Stimulated activated CD4-positive, alpha-beta T cell treated with anti-CD3 and anti-CD28 coated beads, Interleukin-12 subunit alpha, Interleukin-12 subunit beta, amount 100 ng/mL, for 24 hours (primary cell): ENCODE measurements at places on chromosomes 6 and 20.

GRCh38 chr6:132812255-132812732 lies 2.1 kb upstream of the RPS12 start:
- no peak for DNase-seq

GRCh38 chr6:12474167-12475140 lies 184.3 kb downstream of the EDN1 start:
- DNase-seq: no peak

DNA sequence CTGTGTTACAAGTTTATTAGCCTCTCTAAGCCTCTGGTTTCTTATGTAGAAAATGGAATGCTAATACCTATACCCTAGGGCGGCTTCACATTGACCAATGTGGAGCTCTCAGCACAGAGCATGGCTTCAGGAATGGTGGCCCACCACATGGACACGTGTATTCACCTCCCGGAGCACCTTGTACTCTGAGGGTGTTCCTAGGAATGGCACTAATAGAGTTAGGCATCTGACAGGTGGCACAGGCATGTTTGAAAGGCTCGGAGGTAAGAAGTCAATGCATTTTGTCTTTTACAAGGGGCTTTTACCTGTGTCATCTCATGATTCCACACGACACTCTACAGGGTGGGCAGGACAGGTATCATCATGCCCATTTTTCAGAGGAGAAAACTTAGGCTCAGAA lies 5.3 kb upstream of the TGM3 start:
- DNase-seq: no peak

DNA sequence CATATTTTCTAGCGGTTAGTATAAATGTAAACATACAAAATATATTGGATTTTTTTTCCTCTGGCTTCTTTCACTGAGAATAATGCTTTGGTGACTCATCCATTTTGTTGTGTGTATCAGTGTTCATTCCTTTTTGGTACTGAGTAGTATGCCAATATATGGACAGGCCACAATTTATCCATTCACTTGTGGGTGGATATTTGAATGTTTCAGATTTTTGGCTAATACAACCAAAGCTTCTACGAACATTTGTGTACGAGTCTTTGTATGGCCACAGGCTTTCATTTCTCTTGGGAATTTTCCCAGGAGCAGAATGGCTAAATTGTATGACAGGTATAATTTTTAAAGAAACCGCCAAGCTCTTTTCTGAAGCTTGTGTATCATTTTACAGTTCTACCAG lies 677.5 kb downstream of the HDGFL1 start:
- DNase-seq: no peak

DNA sequence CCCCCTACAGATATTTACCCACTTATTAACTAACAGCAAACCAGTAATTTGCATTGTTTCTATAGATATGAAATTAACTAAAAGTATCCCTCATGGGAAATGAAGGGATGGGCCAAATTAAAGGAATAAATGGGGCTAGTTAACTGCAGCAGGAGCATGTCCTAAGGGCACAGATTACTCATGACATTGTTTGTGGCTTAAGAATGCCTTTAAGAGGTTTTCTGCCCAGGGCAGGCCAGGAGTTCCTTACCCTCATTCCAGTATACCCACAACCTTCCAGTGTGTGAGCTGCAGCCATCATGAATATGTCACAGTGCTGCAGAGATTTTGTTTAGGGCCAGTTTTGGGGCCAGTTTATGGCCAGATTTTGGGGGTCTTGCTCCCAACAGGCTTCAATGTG lies 1101.9 kb downstream of the PRIM2 start:
- no peak for DNase-seq

DNA sequence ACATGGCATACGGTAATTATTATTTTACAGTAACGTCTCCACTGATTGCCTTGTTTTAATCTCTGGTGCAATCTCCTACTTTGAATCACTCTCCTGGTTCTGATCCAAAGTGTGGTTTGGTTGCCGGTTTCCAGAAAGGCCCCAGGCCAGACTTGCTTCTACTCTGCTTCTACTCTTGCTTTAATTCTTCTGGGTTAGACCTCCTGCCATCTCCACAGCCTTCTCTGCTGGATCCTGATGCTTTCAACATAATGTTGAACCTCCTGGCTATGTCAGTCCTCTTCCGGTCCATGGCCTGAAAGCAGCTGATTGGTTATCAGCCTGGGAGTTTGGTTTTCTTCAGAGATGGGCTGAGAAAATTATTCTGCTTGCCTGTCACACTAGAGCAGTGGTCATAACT lies 266.5 kb upstream of the RIMS1 start:
- DNase-seq: no peak

DNA sequence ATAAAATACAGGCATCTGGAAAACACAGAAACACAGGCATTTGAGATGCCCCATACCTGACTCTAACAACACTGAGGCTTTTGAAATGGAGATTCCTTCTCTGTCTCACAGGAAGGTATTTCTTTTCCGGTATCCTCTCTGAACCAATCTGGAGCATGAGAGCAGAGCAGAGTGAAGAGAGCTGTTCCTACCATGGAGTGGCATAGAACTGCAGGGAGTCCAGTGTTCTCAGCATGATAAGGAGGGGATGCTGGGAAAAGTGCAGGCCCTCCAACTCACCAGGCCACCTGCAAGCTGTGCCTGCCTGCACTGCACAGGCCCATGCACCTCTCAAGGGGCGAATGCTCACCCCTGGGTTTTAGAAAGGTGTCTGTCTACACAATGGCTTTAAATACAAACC lies 89.2 kb downstream of the FOXA2 start:
- no peak for DNase-seq

DNA sequence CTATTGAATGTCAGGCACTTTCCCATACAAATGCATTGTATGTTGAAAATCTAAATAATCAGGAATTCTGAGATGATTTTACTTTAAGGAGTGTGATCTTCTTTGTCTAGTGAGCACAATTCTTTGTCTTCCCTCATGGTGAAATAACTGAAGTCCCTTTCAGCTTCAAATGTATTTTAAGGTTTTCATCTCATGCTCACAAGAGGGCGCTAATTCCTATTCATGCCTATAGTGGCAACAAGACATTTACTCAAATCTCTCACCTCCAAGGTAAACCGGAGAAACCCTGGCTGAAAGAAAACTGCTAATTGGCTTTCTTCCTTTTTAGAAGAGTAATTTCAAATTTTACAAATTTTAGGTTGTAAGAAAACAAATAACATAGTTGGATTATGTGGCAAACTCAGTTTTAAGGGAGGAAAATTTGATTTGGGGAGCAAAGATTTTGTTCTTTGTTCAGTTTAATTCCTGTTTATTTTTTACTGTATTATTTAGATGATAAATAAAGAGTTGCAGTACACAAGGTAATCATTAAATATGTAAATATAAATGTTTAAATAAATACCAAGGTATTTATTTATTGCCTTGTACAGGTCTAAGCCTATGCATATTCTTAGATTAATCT lies 69.1 kb downstream of the SLC35F1 start:
- no peak for DNase-seq
